ENCODE measurements at places on chromosomes 6 and 20. TPM values are rescaled to one million over a fixed set of nuclear protein-coding genes. Genes with fewer than 3 reads are reported as not detected.

Gene PHF3
- total RNA-seq, result 41.4 TPM

Gene ENPP5
- 0.21 TPM for total RNA-seq

Gene FOXS1
- total RNA-seq, result not detected

Gene OR2J3
- total RNA-seq, result not detected

Gene SLC22A2
- not detected for total RNA-seq

Gene HRH3
- not detected for total RNA-seq

Gene REM1
- total RNA-seq, result not detected

Gene SYCP2
- 3.9 TPM for total RNA-seq

Gene GCNT2
- total RNA-seq, result 1.7 TPM

Gene COL12A1
- total RNA-seq, result not detected

Gene ARMC12
- total RNA-seq, result 0.38 TPM

Gene CLVS2
- total RNA-seq, result not detected

Gene BPIFB4
- not detected for total RNA-seq

Gene RAB5IF
- 155 TPM for total RNA-seq

Measured in activated CD8-positive, alpha-beta memory T cell treated with anti-CD3 and anti-CD28 coated beads for 36 hours (primary cell).